ENCODE measurements at places on chromosomes 11 and 22.

DNA sequence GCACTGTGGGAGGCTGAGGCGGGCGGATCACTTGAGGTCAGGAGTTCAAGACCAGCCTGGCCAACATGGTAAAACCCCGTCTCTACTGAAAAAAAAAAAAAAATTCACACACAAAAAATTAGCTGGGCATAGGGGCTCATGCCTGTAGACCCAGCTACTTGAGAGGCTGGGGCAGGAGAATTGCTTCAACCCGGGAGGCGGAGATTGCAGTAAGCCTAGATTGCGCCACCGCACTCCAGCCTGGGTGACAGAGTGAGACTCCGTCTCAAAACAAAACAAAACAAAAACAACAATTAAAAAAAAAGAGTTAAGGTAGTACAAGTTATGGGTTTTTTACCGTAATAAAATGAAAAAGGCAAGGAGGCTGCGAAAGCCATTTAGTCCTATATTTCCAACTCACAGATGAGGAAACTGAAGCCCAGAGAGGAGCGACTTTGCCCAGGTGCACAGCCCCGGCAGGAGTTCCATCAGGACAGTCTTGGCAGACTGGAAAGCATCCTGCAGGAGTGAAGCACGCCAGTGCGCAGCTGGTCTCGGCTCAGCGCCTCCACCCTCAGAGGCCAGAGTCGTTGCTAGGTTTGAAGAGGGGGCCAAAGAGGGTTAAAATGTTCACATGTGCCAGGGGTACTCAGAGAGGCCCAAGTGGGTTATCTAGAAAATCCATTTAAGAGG lies 3.8 kb upstream of the FADS3 start:
- no peak for DNase-seq

- no peak for DNase-seq
Observed at GRCh38 chr11:34166806-34167740, 61.6 kb downstream of the NAT10 start.

DNA sequence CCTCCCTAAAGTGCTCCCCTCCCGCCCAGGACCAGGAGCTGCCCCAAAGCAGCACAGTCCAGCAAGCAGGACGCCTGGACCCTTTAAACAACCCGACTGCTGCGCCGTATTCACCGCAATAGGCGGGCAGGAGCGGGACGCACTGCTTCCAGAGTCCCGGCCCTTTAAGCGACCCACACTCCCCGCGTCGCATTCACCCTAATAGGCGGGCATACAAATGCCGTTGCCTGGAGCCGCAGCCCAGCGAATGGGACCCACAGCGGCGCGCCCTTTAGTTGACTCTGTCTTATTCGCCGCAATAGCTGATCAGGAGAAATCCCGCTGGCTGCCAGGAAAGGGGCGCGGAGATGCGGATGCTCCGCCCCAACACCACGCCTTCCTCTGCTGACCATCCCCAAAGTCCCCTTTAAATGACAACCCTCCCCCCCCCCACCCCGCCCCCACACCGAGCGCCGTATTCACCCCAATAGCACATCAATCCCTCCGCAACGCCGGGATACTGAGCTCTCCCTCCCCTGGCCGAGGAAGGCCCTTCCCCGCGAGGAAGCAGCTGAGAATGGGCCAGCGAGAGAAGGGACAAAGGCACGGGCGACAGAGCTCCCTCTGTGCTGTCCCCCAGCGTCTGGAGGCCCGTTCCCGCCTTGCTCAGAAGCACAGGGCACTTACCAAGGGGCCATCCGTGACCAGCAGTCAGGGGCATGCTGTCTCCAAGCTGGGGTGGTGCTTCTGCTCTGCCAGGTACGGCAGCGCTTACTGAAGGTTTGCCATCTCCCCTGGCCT lies 4.7 kb downstream of the OSBPL5 start:
- DNase-seq, result peak; percentile 94

- no peak for DNase-seq
Observed at GRCh38 chr11:72300268-72300667, 56.3 kb upstream of the PHOX2A start.

GRCh38 chr22:50356186-50356585 lies 13.1 kb downstream of the PPP6R2 start:
- no peak for DNase-seq

DNA sequence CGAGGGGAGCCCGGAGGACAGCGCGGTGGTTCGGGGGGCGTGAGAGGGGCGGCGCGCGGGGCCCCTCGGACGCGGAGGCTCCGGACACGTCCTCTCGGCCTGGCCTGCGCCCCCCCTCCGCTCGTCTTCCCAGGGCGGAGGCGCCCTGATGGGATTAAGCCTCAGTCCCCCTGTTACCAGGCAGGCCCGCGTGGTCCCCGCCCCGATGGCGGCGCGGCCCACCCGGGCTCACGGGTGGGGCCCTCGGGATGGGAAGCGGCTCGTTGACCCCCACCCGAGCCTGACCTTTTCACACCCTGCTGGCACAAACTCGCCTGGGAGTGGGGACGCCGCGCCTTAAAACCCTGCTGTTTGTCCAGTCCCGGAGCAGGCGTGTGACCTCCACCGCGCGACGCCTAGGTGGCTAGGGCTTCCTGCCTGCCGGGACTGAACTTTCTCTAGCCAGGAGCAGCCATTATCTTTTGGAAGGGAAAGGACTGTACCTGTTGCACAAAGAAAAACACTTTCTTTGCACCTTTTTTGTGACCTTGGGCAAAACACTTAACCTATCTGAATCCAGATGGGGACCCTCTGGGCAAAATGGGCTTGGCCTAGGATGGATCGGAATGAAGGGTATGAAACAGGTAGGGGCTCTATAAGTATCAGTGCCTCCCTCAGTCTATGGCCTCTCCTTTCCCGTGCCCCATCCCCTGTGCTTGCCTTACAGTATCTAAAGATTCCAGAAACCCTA lies 1.0 kb downstream of the KIAA1671 start:
- peak; percentile 36 for DNase-seq

DNA sequence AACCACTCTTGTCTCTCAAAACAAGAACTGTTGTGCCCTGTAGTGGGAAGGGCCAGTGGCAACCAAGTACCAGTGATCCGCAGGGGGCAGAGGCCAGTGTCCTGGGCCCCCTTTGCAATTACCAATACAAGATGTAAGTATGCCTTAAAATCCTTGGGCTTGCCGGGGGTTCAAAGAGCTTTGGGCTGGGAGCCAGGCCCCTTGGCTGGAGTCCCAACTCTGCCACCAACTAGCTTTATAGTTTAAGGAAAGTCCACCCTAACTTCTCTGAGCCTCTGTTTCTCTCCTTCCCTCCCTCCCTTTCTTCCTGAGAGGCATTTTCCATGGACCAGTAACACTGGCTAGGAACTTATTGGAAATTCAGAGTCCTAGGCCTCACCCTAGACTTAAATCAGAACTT lies 15.5 kb downstream of the CLMP start:
- no peak for DNase-seq

GRCh38 chr11:77118971-77119370 lies 9.1 kb upstream of the MYO7A start:
- no peak for DNase-seq

DNA sequence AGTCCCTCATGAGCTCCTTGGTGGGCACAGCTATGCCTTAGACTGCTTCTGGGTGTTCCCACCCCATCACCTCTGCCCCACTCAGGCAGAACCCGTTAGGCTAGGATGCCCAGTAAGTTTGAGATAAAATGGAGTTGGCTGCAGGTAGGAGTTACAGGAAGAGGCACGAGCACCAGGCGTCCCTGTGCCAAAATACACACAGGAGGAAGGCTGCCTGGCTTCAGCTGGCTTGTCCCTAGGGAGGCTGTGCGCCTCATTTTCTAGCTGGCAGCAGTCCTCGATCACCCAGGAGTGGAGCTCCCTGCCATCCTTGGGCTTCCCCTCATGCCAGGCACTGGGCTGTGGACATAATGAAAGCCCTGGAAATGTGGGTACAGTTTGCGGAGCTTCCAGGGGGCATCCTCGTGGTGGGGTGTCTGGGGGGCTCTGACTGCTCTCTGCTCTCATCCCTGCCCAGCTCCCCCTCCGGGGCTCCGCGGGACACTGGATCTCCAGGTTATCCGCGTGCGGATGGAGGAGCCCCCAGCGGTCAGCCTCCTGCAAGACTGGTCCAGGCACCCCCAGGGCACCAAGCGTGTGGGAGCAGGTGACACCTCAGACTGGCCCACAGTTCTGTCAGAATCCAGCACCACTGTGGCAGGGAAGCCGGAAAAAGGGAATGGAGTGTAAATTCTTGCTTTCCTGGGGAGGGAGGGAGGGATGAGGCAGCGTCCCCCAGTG lies 12.3 kb upstream of the MARK2 start:
- DNase-seq, result no peak

DNA sequence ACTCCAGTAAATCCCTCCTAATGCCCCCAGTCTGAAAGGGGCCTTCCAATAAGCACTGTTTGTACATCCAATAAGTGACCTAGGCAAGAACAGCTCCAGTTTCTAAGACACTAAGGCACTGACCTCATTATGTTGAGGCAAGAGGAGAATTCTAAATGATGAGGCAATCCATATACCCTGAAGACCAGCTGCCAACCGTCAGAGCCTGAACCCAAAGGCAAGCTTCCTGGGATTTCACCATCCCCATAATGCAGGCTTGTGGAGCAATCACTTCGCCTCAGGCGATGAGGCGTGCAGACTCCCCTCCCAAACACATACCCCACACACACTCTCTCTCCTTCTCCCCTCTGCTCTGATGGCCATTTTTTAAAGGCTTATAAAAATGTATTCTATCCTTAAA lies 49.5 kb downstream of the LGR4 start:
- no peak for DNase-seq

DNA sequence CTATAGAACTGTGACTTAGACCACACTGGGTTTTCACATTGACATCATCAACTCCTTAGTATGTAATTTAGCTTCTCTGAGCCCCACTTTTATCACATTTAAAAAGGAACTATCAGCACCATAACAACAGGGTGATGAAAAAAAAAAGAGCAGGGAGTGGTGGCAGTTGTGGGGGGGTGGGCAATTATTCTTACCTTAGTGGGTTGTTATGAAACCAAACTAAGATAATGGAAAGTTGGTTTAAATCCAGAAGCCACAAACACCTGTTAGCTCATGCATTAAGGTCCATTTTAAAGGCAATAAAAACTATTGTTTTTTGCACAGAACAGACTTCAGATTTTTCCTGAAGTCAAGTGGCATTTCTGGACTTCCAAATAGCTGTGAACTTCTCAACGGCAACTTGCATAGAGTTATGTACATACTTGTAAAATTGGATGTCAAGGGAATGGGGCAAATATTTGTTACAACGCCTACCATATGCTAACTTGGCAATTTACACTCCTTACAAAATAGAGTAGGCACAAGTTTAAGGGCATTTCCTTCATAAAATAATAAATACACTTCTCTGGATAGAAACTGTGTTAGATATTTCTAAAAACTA lies 793.6 kb downstream of the DLG2 start:
- DNase-seq, result no peak

DNA sequence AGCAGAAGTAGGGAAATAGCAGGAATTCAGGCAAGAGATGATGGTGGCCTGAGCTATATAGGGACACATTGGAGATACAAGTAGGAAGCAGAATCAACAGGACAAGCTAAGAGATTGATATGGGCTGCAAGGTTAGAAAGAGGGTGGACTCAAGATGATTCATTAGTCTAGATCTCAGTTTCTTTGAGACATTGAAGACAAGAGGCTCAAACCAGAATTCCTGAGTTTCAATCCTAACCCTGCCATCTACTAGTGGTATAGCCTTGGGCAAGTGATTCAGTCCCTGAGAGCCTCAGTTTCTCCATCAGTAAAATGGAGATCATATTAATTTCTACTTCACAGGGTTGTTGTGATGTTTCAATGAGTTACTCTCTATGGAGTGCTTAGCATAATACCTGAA lies 53.1 kb upstream of the NAV2 start:
- DNase-seq, result no peak

- DNase-seq, result no peak
Observed at GRCh38 chr22:37641561-37641949, 2.1 kb downstream of the SH3BP1 start.

DNA sequence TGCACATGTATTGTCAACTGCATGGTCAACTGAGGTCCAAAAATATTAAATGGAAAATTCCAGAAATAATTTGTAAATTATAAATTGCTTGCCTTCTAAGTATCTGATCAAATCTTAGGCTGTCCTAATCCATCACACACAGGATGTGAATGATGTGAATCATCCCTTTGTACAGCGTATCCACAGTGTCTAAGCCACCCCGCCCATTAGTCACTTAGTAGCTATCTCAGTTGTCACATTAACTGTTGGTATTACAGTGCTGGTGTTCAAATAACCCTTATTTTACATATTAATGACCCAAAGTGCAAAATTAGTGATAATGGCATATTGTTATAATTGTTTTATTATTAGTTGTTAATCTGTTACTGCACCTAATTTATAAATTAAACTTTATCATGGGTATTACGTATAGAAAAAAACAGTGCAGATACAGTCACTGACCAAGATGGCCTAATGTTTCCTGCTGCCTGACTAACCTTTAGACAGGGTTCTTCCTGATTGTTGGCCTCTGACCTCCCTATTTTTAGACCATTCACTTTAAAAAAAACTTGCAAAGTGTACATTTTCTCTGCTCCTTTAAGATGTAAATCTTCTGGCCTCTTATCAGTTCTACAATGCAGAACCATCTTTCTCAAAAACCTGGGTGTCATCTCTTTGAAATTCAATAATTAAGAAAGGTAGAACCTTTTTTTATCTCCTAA lies 2.9 kb upstream of the SVIP start:
- DNase-seq, result no peak

DNA sequence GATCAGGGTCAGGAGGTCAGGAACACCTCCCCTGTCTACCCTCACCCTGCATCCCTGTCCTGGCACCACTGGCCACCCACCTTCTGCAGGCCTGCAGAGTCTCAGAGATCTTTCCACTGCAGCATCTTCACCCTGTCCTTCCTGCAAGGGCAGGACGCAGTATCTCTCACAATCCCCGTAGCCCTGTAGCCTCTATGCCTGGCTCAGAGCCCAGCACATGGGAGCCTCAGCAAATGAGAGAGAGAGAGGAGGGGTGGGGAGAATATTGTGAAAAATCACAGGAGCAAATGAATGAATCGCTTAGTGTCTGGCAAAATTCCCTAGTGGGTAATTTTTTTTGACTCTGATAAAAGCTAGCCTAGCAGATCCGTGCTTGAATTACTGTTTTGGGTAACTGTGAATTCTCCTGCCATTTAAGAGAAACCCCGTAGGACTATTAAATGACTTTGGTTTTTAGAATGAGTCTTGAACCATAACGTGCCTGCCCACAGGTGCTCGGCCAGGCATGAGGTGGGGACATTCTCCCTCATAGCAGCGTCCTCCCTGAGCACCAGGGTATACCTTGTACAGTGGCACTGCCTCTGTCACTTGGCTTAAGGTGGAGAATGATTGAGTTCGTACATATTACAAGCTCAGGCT lies 91.5 kb downstream of the MORC2 start:
- peak; percentile 66 for DNase-seq

GRCh38 chr11:94550513-94550912 lies 6.8 kb downstream of the FUT4 start:
- no peak for DNase-seq

- no peak for DNase-seq
Observed at GRCh38 chr11:27858866-27859265, 158.6 kb upstream of the BDNF start.

GRCh38 chr22:27380855-27381254 lies 420.7 kb downstream of the MN1 start:
- DNase-seq, result no peak

DNA sequence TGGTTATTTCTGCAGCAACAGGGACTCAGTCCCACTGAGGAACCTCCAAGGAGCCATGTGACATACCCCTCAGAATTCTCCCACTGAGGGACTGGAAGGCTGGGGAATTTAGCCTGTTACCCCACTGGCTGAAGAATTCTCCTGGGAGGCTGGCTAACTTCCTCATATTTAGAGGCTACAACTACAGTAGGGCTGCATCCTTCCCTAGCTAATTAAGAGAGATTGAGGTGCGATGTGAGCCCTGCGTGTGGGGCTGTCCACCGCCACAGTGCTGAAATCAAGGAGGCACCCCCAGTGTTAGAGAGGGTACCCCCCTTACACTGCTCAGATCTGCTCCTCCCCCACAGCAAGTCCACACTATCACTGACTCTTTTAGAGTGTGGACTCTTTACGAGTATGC lies 21.1 kb downstream of the EIF3F start:
- no peak for DNase-seq

Data from anterior cingulate cortex (tissue), 58 donors.